ENCODE measurements at places on chromosomes 7 and 10.

DNA sequence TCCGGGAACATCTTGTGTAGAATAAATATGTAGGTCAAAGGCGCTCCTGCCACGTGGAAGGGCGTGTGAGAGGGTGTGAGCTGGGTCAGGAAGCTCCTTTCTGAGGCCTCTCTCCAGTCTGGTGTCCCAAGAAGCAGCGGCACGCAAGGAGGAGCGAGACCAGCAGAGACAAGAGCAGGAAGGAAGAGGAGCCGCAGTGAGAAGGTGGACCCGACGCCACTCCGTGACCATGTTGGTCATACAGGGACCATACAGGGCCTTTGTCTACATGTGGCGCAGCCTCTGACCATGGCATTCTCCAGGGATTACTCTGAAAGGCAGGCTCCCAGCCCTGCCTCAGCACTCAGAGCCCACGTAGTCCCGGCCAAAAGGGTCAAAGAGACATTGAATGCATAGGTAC is 26.2 kb upstream of the EN2 start:
- no peak for DNase-seq

- DNase-seq: no peak
These were observed 17.7 kb upstream of the WIPI2 start for GRCh38 chr7:5172196-5172775.

DNA sequence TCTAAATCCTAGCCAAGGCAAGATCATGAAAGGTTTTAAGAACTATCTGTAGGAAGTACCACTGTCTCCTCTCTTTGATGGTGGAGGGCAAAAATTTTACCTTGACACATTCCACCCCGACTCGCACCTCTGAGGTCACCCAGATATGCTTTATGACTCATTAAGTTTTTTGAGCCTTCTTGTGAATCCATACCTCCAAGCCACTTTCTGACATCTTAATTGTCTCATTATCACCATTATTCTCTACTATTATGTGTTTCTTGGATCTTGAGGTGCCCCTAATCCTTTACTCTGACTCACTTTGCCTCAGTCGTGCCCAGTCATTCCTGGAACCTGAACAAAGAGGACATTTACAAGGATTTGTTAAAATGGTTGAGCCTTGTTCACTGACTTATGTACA is 146.6 kb downstream of the RAPGEF5 start:
- DNase-seq: no peak

- DNase-seq: no peak
These were observed 3.1 kb upstream of the SLC13A4 start for GRCh38 chr7:135731131-135731530.

GRCh38 chr10:59885430-59886134 is 20.8 kb downstream of the CCDC6 start:
- DNase-seq: no peak
